Neuronal stem cell (in vitro differentiated cells): ENCODE measurements at places on chromosomes 7 and 10.
A peak's percentile ranks its signal among the peaks of the same experiment; 100 is the strongest.

DNA sequence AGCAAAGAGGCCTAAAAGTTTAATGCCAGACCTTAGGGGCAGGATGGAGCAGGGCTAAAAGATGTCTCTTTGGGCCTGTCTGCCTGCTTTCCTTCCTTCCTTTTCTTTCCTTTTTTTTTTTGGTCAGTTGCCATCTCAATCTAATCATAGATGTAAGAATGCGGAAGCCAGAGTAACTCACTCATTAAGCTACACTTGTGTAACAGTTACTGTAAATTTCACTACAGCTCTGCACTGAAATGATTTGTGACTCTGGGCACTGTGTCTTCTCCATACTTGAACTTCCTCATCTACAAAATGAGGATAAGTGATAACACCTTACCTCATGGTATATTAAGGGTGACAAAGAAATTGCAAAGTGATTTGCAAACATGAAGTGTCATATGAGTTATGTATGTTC is 75.5 kb upstream of the AGK start:
- no peak for DNase-seq

DNA sequence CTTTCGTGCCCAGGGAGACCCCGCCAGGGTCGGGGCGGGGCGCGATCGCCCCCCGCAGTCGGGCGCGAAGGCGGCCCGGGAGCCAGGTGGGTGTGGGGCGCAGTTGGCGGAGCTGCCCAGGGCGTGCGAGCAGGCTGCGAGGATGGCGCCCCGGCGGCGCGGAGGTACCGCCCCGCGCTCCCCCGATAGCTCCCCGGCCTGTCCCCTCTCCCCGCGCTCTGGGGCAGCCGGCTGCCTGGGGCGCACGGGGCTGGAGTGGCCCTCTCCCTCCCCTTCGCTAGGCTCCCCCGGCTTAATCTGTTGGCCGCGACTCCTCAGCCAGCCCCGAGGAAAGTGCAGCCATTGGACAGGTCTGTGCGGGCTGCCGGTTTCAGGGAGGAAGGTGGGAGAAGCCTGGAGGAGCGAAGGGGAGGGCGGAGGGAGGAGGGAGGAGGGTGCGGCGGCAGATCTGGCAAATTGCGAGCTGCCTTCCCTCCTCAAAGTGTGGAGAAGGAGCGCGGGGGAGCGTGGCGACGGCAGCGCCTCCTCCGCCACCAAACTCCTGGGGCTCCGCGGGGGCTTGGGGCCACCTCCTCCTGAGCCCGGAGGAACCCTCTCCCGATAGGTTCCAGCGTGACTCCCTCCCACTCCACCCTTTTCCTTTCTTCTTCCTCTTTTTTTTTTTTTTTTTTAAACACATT is 361 bp upstream of the PLXDC2 start:
- DNase-seq, result peak; percentile 76

- DNase-seq, result no peak
Measured at GRCh38 chr10:63221950-63222349, 88.8 kb downstream of the NRBF2 start.

GRCh38 chr7:80997841-80998240 is 79.0 kb upstream of the SEMA3C start:
- no peak for DNase-seq

DNA sequence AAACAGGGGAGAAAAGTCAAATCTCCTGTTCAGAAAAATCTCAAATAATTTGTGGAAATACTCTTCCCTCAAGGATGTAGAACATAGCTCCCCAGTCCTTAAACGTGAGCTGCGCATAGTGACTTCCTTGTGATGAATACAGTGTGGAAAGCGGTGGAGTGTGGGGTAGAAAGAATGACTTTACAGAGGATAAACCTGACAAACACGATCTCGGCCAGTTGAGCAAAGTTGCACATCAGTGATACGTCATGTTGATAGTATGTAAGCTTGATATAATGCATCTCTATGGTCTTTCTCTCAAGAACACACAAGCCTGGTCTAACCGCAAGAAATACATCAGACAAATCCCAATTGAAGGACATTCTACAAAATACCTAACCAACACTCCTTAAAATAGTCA is 32.0 kb upstream of the ZCCHC24 start:
- no peak for DNase-seq

DNA sequence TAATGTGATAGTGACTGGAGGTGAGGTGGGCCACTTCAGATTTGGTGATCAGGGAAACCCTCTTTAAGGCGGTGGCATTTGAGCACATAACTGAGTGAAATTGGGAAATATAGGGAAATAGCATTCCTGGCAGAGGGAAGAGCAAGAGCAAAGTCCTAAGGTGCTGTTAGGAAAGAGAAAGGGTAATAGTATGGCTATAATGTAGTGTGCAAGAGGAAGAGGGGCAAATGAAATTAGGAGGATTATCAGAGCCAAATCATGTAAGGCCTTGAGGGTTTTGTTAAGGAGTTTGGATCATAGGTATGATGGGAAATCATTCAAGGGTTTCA is 27.8 kb upstream of the CYP26C1 start:
- no peak for DNase-seq

- no peak for DNase-seq
Measured at GRCh38 chr10:11015446-11015934, 2.2 kb upstream of the CELF2 start.

DNA sequence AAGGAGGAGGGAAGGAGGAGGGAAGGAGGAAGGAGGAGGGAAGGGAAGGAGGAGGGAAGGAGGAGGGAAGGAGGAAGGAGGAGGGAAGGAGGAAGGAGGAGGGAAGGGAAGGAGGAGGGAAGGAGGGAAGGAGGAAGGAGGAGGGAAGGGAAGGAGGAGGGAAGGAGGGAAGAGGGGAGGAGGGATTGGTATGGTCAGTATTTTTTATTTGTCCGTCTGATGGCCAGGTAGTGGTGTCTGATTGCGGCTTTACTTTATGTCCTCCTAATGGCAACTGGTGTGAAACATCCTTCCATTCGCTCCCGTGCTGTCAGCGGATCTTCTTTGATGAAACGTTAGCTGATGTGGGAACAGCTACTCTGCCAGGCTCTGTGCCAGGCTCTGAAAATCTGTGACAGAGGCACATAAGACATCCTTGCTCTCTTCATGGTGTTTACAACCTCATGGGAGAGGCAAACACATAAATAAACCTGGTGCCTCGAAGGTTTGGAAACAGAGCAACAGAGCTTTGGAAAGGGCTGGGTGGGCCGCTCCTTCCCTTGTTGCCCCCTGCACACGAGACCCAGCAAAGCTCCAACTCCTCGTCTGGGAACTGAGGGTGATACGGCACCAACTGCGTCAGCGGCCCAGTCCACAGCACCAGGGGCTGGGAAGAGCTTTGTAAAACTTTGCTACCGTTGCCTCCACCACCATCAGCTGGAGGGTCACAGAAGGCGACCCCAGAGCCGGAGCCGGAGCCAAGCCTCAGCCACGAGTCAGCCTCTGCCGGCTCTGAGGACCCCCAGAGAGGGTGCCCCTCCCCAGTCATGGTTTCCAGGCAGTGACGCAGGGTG is 40.3 kb downstream of the PDGFA start:
- DNase-seq, result no peak

GRCh38 chr7:105816266-105816843 is 60.0 kb downstream of the ATXN7L1 start:
- no peak for DNase-seq

- no peak for DNase-seq
Measured at GRCh38 chr7:40221836-40222235, 87.0 kb downstream of the SUGCT start.

DNA sequence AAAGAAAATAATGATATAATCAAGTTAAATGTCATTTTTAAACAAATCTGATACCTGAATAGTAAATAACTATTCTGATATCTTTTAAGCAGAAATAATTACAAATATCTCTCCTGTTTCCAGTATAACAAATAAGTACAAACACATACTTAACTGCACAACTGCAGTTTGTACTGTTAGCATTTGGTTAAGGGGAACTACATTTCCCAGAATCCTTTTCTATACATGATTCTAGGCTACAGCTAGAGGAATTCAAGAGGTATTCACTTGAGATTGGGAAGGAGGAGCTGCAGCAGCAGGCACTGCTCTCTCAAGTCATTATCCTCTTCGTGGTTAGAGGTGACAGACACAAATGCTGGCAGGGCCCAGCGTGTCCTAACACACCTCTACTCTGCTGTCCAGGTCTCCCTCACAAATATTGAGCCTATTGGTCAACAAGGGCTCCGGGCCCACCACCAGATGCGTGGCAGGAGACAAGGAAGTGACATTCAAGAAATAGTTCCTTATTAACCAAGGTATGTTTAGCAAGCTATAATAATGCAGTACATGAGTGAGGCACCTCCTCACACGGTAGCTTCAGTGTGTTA is 255.1 kb upstream of the MKLN1 start:
- no peak for DNase-seq

DNA sequence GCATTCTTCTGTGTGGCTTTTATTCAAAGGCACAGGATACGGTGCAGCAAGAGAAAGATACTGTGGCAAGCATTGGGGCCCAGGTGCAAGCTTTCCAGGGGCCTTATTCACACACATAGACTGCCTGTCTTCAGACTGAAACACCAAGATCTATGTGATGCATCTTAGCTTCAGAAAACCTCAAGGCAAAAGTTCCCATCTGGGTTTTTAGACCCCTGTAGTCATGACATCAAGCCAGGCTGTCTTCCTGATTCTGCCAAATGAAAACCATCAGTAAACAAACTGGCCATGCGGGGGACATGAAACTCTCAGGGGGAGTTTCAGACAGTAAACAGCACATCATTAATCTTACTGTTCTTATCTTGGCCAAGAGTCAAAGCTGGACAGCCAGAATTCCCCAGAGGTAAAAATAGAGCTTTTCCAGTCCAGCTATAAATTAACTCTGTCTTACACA is 9.8 kb downstream of the AGBL3 start:
- DNase-seq, result no peak

DNA sequence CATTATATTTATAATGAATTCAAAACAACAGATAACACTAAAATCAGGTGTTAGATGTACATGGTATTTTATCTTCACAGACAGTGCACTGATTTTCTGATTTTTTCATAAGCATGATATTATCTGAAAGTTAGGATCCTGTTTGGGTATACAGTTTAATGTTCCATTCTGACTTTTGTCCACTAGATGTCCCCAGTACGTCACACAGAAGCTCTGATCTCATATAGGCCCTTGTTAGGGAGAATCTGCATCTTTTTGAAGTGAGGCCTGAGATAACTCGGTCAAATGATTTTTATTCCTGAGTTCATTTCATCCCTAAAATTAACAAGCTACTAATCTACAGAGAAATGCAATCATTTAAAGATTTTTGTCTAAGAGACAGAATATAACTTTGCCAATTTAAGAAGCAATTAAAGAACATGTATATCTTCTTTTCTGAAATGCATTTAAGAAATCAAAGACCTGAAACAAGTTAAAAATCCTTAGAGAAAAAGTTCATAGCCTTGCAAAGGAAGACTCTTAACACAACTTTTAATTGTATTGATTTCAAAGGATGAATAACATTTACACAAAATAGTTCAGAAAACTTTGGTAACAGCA is 72.0 kb upstream of the TES start:
- DNase-seq, result peak; percentile 48

DNA sequence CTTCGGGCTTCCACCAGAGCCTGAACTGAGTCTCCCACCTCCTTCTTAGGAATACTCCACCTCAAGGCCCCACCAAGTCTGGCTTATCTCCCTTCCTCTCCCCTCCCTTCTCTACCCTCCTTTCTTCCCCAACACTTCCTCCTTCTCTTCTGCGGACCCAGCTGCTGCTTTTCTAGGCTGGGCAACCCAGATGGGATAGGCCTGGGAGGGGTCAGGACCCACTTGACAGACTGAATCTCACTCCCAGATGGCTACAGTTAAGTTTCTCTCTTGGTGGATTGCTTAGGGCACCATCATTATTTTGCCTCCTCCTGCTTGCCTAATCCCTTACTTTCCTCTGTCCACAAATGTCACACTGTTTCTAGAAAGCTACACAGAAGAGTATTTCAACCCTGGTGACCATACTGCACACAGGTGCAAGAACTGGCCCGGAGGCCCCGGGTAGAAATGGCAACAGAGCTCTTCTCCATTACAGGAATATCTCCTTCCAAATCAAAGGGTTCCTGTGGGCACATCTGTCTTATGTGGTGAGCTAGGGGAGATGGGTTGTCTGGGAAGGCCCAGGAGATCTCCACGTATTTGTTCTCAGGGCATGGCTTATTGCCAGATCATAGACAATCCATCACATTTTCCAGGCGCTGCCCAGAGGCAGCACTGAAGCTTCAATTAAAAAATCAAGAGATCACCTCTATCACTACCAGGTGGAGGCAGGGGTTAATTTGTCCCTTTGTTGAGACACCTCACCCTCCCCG is 5.1 kb upstream of the HOXA11 start:
- DNase-seq, result no peak

- DNase-seq, result peak; percentile 83
Measured at GRCh38 chr10:97400665-97401454, at the start of gene RRP12. TSS of gene RRP12 (minus strand) at chr10:97401340. CDS start at chr10:97401231, 109 bp downstream.

DNA sequence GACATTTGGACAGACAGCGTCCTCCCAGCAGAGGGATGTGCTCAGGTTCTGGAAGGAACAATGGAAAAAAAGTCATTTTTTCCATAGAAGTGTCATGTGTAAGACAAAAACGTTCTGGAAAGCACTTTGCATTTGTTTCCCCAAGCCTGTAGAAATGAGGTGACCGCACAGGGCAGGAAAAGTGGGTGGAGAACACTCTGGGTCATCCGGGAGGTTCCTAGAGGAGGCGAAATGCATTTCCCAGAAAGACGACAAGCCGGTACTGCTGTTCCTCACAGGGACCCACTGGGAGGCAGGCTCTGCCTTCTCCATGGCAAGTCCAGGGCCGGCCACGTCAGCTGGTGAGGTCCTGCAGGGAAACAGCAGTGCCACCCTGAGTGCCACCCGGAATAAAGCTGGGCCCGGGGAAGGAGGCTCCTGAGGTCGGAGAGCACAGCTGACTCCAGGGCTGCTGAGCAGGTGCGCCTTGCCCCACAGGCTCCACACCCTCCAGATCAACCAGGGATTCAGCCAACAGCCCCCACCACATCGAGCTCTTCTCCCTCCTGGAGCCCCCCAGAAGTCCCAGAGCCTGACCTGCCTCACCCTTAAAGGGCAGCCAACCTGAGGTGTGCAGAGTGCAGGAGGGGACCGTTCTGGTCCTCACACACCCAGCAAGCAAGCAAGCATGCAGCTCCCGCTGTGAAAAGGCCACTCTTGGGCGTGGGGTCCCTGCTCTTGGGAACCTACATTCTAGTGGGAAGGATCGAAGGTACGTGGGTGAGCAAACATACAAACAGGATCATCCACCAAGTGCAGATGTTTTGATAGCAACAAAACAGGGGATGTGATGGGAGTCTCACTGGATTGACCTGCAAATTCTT is 28.8 kb upstream of the INPP5A start:
- no peak for DNase-seq

DNA sequence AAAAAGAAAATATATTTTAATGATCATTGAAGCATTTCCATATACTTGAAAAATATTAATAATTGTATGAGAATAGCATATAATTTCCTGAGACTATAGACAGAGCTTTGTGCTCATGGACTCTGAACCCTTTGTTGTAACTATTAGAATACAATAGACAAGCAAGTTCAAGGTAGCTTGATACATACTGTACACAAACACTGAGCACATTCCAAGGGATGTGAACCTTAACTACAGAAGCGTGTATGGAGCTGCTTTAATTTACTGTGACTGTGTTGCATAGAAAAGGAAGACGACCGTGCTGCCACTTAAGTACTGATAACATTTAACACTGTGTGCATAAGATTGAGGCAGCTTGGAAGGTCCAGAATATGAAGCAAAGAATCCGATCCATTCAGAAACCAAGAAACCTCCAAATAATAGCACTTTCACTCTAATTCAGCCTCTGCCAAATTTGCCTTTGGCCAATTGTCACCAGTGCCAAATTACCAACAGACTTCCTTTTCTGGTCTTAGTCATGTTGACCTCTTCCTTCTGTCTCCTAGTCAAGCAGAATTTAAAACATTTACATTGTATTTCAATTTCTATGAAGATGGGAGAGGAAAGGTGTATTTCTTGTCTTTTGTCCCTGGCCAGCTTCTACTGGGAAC is 566.1 kb upstream of the GALNT17 start:
- no peak for DNase-seq
